ENCODE measurements at places on chromosomes 2 and 18.

GRCh38 chr2:135948642-135949355 lies 36.6 kb downstream of the DARS1 start:
- DNase-seq: no peak

DNA sequence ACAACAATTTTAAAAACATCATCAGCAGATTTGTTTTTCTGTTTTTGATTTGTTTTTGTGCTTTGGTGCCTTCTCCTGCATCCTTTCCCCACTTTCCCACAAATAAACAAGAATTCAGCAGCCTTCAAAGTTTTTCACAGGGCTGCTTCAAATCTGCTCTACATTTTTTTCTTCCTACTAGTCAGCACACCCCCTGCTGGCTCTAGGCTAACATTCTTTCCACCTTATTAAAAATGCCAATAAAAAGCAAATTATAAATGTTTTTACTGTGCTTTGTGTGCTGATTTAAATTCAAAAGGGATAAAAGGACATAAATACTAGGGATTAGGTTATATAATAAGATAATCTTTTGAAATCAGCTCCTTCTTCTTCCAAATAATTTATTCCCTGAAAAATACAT lies 6.2 kb upstream of the CNTNAP5 start:
- no peak for DNase-seq

DNA sequence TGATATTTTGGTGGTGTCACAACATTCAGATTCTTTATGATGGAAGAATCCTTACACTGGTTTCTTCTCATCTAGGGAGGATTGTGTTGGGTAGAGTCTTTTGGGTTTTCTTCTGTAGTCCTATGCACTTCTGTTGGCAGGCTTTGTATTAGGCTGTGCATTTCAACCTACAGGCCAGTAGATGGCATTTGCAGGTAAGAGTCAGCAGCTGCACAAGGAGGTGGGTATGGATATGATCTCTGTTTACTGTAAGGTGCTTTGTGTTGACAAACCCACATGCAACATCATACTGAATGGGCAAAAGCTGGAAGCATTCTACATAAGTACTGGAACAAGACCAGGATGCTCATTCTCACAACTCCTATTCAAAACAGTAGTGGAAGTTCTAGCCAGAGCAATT lies 656.8 kb downstream of the METTL4 start:
- no peak for DNase-seq

GRCh38 chr2:218149848-218150440 lies 16.8 kb downstream of the CXCR1 start:
- DNase-seq: no peak

GRCh38 chr2:37631292-37631691 lies 40.1 kb downstream of the CDC42EP3 start:
- no peak for DNase-seq

GRCh38 chr18:33749834-33750233 lies 171.8 kb downstream of the ASXL3 start:
- no peak for DNase-seq

DNA sequence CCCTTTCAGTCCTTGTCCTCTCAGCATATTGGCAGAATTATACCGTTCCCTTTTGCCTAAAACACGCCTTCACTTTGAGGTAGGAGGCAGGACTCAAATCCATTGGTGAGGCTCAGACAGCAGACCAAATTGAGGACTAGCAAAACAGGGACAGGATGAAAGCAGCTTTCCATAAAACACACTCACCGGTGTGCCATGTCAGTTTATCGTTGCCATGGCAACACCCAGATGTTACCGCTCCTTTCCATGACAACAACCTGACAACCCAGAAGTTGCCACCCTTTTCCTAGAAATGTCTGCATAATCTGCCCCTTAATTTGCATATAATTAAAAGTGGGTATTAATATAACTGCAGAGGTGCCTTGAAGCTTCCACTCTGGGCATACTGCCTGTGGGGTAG lies 730.4 kb downstream of the METTL4 start:
- no peak for DNase-seq

GRCh38 chr18:79608069-79608468 lies 71.5 kb upstream of the CTDP1 start:
- DNase-seq: no peak

DNA sequence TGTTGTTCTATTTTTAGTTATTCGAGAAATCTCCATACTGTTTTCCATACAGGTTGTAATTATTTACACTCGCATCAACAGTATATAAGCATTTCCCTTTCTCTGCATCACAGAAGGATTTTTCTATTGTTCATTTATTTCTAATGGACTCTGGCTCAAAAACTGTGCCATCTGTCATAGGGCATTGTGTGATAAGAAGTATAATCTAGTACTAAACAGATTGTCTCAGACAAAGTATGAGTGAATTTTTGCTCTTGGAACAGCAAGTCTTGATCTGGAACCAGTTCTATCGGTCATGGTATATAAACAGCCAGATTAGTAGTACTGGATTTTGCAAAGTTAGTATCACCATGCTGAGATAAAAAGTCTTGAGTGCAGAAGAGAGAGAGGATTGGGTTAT lies 145.8 kb downstream of the KIAA1328 start:
- DNase-seq: peak; percentile 15

DNA sequence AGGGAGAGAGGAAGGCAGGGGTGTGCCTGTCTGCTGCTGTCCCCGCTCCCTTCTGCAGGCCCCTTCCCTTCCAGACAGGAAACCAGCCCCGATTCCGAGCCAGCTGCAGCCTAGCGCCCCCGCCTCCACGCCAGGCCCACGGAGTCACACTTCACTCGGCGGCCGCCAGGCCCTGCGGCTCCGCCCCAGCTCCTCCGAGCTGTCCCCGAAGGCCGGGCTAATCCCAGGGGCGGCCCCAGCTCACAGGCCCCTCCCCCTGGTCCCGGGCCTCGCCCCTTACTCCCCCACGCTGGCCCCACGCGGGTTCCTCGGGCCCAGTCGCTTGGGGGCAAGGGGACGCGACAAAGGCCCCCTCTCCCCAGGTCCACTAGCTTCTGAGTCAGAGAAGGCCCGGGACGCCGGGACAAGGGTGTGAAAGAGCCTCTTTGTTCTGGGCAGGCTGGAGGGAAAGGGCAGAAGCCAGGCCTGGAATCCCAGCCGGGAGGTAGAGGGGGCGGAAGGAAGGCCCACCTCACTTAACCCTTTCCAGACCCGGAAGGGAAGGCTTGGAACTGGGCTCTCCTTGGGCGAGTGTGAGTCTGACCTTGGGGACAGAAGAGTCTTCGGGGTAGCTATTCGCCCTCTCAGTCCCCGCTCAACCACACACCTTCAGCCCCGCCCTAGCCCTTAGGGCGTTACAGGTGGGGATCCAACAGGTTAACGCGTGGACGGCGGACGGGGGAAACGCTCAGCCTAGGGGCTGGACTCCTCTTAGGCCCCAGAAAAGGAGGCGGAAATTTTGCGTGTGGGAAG lies 1.2 kb downstream of the RTKN start:
- peak; percentile 65 for DNase-seq

- DNase-seq: no peak
Observed at GRCh38 chr2:190843890-190844699, 36.5 kb upstream of the GLS start.

DNA sequence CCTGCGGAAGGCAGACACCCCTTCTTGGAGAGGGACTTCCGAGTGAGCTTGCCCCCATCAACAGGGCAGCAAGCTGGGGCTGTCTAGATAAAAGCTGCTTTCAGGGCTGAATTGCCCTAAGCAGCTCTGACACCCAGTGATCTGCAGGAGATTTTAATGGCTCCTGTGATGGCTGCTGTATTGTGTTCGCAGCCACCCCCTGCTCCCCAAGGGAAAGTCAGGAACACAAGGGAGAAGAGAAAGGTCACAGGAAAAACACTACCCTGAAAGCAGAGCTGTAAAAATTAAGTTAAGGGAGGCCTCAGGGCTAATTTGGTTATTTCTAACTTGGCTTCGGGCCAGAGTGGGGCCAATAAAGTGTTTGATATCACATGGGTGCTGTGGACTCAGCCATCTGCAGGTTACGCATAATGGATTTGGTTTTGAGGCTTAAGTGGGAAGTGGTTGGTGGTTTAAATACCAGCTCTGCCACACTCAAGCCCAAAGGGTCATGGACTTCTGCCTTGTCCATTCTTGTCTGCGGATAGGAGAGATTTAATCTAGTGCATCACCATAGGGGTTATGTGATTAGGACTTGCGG lies 147.6 kb downstream of the CLIP4 start:
- DNase-seq: no peak

GRCh38 chr2:205475416-205475768 lies 206.9 kb upstream of the NRP2 start:
- no peak for DNase-seq

DNA sequence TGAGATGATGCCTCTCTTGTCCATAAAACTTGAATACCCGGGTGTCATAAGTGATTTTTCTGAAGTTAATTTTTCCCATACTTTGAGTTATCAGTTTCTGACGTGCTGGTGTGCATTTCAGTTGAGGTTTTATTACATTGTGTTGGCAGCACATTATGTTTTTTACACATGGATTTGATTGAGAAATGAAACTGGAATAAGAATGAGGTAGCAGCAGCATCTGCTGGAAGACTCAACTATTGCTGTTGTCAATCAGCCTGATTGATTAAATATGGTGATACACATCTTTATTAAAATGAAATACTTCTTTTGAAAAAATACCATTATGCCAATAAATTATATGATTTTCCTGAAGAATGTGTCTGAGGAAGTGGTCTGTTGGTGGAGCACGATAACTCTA lies 60.5 kb downstream of the INSIG2 start:
- no peak for DNase-seq

DNA sequence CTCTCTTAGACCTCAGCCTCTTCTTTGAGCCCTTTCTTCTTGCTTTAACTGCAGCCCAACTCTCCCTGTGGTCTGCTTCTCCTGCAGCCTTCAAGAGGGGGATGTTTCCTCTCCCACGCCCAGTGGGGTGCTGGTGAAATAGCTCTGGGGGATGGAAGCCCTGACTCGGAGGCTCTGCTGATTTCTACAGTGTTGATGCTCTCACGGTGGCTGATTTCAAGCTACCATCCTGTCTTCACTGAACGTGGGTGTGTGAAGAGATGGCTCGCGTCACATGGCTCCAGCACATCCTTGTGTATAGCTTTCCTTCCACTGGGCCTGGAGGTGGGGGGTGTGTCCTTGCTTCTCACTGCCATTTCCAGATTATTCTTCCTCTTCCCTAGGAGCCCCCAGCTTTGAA lies 20.0 kb downstream of the MPP4 start:
- no peak for DNase-seq

DNA sequence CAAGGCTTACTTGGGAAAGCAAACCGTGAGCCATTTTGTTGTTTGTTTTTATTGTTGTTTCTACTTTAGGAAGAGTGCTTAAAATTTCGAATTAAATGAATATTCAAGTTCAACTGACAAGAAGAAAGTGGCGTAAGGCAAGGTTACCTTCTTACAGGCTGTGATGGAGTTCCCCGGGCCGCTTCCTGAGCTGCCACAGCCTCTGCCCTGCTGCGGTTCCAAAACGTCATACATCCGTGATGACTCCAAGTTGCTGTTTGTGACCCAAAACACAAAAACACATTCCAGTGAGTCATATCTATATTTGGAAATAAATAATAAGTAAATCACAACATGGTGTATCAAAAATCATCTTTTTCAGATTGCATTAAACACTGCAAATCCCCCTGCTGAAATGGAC lies 49.7 kb downstream of the SPHKAP start:
- no peak for DNase-seq

DNA sequence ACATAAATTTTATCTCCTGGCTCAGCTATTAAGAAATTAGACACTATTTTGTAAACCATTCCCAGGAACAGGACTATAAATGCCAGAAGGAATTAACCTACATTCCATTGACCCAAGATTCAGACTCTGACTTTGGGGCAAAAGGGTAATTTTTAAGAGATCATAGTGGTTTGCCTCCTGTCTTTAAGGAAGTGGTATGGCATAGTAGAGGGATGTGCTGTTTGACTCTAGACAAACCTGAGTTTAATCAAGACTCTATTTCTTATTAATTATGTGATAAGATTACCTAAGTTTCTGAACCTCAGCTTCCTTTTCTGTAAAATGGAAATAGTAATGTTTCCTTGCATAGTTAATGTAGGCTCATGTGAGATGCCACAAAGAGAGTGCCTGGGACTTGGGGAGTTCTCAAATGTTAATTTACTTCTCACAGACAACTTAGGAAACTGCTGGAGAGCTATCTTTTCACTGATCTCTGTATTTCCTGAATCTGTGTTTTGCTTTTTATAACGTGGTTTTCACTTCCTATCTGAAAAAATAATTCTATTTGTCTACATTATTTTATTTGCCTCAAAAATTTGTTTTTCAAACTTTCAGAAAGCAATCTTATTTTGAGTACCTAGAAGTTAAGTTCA lies 11.9 kb upstream of the SLC40A1 start:
- no peak for DNase-seq

DNA sequence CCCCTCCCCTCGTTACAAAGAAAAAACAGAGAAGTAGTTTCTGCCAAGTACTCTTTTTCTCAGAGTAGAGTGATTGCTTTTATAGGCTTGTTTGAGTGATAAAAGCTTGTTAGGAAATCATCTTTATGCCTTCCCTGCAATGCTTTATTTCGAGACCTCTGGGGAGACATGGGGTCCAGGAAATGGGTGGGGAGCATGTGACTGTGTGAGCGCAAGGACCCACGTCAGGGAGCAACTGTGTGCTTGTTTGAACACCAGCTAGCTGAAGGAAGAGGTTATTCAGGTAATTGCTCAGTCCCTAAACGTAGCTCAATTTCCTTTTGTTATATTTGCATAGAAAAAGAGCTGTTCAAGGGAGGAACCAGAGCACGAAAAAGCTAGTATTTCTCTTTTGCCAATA lies 187.3 kb downstream of the FAM210A start:
- no peak for DNase-seq

DNA sequence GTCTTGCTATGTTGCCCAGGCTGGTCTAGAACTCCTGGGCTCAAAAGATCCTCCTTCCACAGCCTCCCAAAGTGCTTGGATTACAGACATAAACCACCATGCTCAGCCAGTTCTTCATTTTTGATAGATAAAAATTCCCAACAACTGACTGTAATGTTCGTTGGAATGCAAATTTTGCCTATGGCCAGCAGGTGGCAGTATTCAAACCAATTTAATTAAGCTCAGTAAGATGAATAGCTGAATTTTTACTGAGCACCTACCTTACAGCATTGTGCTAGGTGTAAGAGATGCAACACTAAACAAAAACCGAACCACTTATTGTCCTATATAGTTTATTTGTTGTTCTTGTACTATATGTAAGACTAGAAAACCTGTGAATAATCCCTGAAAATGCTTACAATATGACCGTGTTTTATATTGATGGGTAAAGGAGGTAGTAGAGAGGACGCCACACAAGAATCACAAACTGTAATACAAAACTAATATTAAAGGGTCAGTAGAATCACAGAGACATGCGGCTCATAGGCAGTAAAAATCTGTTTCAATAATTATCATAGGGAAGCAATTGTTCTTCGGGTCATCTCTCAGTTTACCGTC lies 8.2 kb upstream of the TMEM182 start:
- DNase-seq: peak; percentile 66

GRCh38 chr2:233856184-233856583 lies 1.8 kb upstream of the HJURP start:
- no peak for DNase-seq

DNA sequence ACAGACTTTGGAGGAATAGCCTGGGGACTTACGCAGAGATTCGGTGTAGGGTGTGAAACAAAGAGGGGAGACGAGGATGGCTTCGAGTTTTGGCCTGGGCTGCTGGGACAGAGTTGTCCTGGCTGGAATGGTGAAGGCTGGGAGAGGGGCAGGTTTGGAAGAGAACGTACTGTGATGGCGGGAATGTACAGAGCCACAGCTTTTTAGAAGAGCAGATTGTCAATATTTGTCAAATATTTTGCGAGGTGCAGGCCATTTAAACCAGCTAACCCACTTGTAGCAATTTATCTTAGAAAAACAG lies 14.4 kb upstream of the ITM2C start:
- DNase-seq: no peak
